ENCODE measurements at places on chromosomes 13 and 19.

DNA sequence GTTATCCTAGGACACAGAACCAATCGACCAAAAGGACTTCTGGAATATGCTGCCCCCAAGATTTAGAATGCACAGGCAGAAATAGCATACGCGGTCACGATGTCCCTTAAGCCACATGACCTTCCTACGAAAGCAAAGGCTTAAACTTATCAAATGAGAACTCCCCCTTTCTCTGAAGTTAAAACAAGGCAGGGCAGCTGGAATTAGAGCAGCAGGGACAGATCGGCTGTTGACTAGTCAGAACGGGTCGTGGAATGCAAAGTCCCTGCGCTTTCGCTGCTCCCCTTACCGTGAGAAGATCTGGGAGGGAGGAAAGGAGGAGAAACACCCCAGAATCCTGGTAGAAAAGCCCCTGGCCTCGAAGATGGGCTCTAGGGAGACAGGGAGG is 799 bp upstream of the USPL1 start:
- DNase-seq, result no peak

- no peak for DNase-seq
Observed at GRCh38 chr13:39091586-39091985, 53.3 kb downstream of the NHLRC3 start.

- DNase-seq, result no peak
Observed at GRCh38 chr19:3274942-3275582, 50.6 kb downstream of the CELF5 start.

- DNase-seq, result no peak
Observed at GRCh38 chr13:108365255-108365654, 95.7 kb downstream of the TNFSF13B start.

DNA sequence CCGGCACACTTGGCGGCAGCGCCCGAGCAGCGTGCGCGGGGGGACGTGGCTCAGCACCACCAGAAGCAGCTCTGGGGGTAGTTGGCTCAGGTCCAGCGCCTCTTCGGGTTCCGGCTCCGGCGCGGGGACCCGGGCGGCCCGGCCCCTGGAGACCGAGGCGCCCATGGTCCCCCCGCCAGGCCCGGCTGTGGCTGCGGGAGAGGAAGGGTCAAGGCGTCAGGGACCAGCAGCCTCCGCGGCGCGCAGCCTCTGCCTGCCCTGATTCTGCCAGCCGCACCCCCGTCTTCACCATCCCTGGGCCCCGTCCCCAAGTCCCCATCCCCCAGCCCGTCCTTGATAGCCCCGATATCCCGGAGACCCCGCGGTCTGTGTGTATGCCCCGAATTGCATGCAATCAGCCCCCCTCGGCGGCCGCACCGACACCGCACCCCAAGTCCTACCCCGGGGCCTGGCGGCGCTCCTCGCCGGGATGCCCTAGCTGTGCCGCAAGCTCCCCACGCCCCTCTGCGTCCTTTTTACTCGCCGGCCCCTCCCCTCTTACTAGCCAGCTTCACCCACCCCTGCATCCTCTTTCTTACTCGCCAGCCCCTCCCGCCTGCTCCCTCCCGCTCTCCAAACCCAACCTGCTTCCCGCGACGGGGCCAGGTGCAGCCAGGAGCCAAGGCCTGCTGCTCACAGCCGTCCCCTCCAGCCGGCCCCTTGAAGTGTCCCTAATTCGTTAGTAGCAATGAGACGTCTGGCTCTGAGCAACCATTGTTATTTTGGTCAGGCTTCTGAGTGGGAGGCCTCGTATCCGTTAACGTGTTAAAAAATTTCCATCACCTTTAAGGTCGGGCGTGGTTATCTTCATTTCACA is at the start of gene FBXO27:
TSS of gene FBXO27 (minus strand) at position 487 of the 856 bp plus-strand sequence. CDS start at position 165, 322 bp downstream.
- no peak for DNase-seq

GRCh38 chr19:3243819-3244700 is 19.6 kb downstream of the CELF5 start:
- no peak for DNase-seq

DNA sequence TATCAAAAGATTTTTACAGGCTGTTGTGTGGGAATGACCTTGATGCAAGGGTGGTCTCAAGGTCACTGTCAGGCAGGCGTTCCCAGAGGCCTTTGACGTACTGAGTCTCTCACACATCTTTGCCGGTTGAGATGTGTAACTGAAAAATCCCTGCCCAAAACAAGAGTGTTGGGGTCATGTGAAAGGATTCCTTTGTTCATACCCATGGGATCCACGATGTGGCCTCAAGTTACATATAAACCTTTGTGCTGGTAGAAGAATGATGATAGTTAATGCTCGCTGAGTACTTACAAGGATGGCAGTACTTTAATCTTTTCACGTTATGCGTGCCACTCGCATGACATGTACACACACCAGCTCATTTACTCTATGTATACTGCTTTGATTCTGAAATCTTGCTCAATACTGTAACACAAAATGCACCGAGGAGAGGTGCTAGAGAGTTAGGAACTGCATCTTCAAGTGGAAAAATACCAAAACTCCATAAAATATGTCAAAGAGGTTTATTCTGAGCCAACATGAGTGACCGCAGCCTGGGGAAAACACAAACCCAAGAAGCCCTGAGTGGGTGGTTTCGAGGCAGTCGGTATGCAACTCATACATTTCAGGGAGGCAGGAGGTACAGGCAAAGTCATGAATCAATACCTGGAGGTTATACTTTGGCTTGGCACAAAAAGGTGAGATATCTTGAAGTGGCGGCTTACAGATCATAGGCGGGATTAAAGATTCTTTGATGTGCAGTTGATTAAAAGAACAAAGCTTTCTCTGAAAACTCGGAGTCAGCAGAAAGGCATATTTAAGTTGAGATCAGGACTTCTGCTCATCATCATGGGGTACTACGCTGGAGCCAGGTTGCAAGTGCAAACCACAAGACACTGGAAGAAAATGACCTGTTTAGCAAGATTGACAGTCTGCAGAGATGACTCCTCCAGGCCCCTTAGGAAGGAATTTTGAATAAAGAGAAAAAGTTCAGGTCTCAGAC is 87.4 kb upstream of the ARHGEF7 start:
- DNase-seq, result no peak

DNA sequence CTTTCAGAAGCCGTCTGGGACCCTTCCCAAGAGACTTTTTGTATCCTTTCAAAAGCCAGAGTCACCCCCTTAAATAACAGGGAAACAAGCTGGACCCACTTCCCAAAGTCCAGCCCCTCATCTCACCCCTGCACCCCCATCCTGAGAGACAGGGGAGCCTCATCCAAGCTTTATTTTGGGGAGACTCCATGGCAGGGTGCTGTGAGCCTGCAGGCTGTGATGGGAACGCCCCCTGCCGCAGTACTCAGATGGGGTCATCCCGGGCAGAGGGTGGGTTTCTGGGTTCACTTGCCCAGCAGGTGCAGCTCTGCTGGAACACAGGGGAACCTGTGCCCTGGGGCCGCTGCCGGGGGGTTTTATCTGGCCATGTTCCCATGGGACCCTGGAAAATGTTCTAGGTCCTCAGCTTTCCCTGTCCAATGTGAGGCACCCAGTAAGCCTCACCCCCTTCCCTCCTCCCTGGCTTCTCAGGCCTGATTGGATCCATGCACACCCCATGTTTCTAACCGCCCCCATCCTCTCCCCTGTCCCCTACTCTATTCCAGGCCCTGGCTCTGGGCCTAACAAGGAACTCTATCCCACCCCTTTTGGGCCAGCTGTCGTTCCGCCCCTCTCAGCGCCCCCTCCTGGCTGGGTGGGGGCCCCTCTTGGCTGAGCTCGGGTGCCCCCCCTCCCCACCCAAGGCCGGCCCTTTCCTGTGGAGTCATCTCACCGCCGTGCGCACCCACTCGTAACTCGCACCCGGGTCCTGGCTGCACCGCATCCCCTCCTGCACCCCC is 1.0 kb downstream of the HIF3A start:
- no peak for DNase-seq
